ENCODE measurements at places on chromosomes 7 and 10.

DNA sequence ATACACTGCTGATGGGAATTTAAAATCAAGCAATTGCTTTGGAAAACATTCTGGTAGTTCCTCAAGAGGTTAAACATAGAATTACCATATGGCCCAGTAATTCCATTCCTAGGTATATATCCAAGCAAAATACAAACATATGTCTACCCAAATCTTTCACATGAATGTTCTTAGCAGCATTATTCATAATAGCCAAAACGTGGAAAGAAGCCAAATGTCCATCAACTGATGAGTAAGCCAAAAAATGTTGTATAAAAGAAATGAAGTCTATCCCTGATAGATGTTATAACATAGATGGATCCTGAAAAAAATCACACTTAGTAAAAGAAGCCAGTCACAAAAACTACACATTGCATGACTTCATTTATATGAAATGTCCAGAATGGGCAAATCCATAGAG lies 893.0 kb downstream of the SORCS3 start:
- DNase-seq: no peak

- no peak for DNase-seq
Measured at GRCh38 chr10:70807556-70807955, 8.2 kb upstream of the SGPL1 start.

DNA sequence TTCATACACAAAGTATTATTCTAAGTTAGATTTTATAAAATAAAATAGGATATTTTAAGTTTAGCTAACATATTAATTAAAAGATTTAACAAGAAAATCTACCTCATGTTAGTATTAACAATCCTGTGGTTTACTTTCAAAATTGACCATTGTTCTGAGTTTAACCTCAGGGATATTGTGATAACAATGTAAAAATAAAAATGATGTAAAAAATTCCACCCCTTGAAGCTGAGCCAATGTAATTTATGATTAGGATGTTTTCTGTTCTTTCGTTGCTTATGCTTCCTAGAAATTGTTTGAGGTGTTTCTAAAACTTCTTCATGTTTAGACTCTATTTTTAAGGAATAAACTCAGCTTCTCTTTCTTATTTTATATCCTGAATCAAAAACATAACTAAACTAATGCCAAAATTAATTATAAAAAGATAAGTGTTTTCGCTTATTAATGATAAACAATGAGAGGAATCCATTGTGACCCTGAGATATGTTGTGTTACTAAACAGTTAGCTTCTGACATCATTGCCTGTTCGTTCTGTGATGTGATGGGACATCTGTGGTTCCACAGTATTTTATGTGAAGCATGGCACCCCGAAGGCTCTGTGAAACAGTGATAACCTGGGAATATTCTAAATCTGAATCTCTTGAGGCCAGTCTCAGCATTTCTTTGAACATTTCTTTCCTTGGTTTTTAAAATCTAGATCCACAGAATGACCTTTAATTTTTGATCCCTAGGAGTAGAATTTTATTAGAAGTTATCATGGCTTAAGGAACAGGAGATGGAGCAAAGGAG lies 340.8 kb downstream of the ARL4A start:
- no peak for DNase-seq

DNA sequence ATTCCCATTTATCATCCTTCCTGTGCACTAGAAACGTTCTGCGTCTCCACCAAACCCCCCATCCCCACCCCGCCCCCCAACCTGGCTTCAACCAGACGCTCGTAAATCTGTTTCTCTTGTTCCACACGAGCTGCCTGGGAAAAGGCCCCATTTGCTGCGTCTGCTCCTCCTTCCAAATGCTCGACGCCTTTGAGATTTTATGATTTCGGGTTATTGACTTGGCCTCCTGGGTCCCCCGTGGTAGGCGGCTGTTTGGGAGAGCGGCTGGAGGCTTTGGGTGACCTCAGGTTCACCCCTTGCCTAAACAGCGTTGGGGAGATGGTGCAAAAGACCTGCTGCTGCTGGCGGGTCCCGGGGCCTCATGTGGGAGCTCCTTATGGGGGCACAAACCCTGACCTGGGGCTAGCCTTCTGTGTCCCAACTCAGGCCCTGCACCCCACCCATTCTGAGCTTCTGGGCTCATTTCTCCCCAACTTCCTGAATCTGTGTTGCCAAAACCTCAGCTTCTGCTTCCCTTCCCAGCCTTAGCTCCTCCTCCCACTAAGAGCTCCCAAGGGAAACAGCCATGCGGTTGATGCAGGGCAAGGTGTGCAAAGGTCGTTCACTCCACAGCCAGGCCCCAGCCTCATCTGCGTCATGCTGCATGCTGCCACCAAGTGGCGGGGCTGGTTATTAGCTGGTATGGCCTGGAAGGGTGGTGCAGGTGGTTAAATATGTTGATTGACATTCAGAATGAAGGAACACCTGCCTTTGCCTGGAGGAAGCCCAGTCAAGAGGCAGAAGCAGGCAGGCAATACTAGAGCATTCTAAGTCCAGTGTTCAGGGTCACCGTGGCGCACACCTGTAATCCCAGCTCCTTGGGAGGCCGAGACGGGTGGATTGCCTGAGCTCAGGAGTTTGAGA lies 49.1 kb upstream of the ELN start:
- peak; percentile 3 for DNase-seq

DNA sequence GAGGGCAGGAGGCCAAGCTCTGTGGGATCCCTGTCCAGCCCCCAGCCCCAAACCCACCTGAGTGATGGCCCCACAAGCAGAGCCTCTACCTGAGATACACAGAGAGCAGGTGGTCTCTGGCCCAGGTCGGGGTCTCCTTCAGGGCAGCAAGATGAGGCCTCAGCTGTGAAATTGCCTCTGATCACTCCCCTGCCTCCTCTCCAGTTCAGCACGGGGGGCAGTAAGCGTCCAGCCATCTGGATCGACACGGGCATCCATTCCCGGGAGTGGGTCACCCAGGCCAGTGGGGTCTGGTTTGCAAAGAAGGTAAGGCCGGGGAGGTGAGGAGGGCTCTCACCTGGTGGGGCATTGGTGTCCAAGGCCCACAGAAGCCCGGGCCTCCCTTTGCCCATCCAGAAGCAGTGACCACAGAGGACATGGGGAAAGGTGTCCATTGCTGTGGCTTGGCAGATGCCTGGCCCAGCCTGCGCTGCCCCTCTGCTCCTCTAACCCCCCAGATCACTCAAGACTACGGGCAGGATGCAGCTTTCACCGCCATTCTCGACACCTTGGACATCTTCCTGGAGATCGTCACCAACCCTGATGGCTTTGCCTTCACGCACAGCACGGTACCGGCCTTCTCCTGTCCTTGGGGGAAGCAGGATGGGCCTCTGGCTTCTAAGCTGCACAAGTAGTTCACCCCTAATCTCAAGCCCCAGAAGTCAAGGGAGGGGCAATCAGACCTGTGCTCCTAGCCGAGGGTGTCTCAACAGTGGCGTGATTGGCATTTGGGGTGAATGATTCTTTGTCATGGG lies 3.1 kb downstream of the CPA1 start:
- no peak for DNase-seq

- no peak for DNase-seq
Measured at GRCh38 chr10:78371136-78371535, 337.5 kb downstream of the RPS24 start.

DNA sequence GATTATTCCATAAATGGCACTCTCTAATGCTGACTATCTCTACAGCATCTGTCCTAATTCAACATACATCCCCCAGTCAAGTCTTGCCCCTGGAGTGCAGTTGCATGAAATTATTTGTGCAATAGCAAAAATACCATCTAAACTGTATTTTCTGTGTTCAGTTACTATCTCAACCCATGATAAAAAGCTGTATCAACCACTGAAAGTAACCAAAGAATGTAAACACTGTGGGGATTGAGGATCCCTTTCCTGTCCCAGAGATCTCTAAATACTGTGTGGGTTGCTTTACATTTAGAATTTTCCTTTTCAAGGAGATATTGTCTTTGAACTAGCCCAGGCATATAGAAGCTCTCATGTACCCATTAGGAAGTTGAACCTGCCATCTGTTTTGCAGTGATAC lies 23.9 kb upstream of the DGKI start:
- no peak for DNase-seq

DNA sequence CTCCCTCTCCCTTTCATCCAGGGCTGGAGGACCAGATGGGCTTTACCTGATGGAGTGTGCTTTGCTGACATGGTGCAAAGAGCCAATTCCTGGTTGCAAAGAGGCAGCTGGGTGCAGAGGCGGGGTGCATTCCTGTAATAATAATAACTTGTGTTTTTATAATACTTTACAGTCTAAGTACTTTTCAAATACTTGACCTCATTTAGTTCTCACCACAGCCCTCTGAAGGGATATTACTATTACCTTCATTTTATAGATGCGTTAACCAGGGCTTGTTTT lies 70.4 kb downstream of the TCF7L2 start:
- no peak for DNase-seq

GRCh38 chr10:78700816-78701520 lies 367.8 kb upstream of the ZMIZ1 start:
- DNase-seq: no peak

GRCh38 chr10:58444876-58445275 lies 59.7 kb downstream of the TFAM start:
- no peak for DNase-seq

DNA sequence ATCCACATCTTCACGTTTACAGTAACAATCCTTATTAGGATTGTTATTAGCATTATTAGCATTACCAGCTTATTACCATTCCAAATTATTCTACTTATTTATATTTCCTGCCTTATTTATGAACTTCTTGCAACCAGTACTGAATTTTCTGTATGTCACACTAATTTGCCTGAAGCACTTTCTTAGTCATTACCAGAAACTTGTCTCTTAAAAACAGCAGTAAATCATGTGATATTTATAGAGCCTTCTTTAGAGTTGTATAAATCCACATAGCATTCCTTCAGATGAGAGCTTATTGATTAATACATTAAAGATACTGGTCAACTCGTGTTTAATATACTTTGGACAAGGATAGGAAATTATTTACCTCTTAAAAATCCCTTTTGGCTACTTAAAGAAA lies 618.6 kb downstream of the SUGCT start:
- no peak for DNase-seq

DNA sequence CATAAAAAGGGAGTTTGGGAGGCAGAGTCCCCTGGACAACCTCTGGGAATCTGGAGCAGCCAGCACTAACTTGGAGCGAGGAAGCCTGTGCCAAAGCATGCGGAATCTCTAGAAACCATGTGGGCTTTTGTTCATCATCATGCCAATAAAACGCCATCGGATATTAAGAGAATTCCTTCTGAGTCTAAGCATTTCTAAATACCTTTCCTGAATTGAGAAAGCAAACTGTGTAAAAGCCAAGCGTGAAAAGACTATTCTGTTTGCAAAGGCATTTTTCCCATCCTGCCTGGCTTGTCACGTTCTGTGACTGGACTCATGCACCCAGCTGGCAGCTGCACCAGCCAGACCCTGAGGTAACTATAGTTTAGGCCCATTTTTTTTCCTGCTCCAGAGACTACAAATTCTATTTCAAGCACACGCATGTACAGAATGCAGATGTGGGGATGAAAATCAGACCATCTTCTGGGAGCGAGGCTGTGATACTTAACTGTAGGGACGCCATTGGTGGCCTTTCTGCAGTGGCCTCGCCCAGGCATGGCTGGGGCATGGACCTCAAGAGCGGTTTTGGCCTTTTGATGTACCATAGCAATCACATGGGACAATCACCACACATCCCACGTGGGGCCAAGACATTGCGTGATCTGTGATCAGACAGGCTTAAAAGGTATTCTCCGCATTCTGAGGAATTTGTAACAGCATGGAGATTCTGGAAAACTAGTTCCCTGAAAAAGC lies 218.9 kb downstream of the KIAA1217 start:
- DNase-seq: no peak

DNA sequence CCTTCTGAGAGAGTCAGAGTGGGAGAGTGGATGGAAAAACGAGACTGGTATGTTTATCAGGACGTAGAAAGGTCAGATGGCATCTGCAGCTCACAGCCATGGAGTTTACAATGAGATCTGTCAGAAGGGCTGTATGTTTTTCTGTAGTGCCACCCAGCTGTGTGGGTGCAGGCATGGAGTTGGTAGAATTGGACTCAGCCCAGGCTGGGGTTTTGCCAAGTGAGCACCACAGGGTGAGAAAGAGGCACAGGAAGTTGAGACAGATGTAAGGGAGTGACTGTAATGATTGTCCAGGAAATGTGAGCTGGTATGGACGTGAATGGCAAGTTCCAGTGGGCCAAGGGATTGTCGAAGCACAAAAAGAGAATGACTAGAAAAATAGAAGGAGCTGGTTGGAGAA lies 9.1 kb upstream of the ZYX start:
- peak; percentile 34 for DNase-seq

DNA sequence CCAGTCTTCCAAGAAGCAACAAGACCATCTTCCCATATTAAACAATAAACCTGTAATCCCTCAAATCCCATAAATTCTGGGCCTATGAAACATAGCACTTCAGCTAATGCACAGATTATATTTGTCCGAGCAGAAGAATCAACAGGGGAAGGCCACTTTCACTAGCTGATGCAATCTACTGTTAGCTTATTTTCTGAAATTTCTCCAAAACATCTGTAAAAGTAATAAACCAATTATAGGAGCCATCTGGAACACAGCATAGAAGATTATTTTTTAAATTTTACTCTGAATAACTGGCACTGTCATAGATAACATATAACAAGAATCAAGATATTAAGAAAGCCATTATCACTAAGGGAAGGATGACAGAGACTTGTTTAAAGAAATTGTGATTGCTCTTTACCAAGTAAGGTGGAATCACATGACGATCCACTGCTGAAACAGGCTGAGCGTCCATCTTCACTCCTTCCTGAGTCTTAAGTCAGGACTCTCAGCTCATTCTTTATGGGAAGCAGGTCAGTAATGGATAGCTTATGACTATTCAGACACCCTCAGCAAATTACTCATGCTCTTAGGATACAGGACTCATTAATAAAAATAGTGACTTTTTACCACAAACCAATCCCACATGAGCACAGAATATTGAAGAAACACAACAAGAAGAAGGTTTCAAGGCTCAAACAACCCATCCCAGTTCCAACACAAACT lies 719.5 kb downstream of the XPNPEP1 start:
- no peak for DNase-seq

GRCh38 chr7:130491841-130492522 lies at the start of gene MEST:
Gene MEST (plus strand): TSS chr7:130492085. CDS start chr7:130492314, 229 bp downstream.
- no peak for DNase-seq

DNA sequence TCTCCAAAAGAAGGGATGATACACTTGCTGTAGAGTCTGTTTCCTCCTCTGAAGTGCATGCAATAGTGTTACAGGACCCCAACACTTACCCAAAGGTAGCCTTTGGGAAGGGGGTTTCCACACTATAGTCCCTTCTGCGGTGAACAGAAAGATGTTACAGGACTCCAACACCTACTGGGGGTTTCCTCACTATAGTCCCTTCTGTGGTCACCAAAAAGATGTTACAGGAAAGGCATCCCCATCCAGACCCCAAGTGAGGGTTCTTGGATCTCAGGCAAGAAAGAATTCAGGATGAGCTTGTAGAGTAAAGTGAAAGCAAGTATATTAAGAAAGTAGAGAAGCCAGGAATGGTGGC lies 69.2 kb upstream of the PIK3CG start:
- DNase-seq: no peak

All from stimulated activated CD4-positive, alpha-beta T cell treated with anti-CD3 and anti-CD28 coated beads, TNF-alpha, amount 100 ng/mL, for 48 hours (primary cell).